H1 (cell line): ENCODE measurements at places on chromosomes 5 and 9.

GRCh38 chr5:133256276-133256675 is 204.5 kb downstream of the HSPA4 start:
- no peak for DNase-seq

GRCh38 chr5:179878222-179879002 is 19.8 kb upstream of the MRNIP start:
- DNase-seq = no peak

GRCh38 chr5:37662789-37663485 is 176.9 kb downstream of the GDNF start:
- no peak for DNase-seq

GRCh38 chr5:132773114-132773513 is 3.9 kb downstream of the SEPTIN8 start:
- DNase-seq = no peak

GRCh38 chr9:95870352-95870751 is 5.1 kb upstream of the ERCC6L2 start:
- DNase-seq = no peak

GRCh38 chr9:5493679-5494511 is 16.4 kb upstream of the PDCD1LG2 start:
- DNase-seq = no peak

DNA sequence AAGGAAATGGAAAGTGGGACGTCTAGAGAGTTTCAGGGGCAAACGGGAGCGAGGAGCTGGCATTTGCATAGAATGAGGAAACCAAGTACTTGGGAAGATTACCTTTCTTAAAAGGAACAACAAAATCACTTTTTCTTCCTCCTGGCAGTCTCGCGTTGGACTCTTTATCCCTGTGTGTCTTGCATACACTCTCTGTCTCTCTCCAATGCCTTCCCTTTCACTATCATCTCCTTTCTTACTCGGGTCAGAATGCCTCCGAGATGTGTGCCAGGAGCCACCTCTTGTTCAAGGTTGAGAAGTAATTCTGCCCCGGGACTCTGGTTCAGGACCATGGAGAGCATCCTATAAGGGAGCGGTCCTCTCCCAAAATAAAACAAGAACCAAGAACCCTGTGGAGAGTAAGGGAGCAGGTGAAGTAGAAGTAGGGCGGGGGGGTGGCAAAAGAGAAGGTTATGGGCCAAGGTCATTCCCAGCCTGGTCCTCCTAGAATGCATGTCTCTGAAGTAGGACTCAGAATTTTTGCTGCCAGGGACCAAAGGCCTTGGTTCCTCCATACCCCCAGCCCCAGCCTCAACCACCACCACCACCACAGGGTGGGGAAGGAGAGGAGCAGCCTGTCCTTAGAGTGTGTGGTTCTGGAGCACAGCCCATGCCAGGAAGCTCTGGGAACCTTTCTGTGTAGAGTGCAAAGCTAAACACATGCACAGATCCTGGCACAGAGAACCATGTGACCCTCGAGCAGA is 72.1 kb upstream of the ARAP3 start:
- peak; percentile 82 for DNase-seq

GRCh38 chr9:70080481-70081119 is 37.0 kb downstream of the MAMDC2 start:
- no peak for DNase-seq

DNA sequence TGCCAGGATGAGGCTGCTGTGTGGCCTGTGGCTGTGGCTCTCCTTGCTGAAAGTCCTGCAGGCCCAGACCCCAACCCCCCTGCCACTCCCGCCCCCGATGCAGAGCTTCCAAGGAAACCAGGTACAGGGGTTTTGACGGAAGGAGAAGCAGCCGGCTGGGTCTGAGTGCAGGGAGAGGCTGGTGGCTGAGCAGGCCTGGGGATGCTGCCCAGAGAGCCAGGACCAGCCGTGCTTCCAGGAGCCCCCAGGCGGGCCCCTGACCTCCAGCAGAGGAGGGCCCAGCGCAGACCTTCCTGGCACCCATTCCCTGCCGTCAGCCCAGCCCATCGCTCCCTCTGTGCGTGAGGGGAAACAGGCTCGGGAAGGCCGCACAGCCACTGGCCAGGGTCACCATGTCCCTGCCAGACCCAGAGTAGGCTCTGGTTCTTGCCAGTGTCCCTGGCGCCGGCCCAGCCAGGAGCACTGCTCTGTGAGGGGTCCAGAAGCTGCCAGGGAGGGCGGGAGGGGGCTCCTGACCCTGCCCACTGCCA is 313 bp downstream of the LCN12 start:
- no peak for DNase-seq

- DNase-seq = no peak
Observed at GRCh38 chr5:164881442-164881841, 1376.0 kb downstream of the MAT2B start.

DNA sequence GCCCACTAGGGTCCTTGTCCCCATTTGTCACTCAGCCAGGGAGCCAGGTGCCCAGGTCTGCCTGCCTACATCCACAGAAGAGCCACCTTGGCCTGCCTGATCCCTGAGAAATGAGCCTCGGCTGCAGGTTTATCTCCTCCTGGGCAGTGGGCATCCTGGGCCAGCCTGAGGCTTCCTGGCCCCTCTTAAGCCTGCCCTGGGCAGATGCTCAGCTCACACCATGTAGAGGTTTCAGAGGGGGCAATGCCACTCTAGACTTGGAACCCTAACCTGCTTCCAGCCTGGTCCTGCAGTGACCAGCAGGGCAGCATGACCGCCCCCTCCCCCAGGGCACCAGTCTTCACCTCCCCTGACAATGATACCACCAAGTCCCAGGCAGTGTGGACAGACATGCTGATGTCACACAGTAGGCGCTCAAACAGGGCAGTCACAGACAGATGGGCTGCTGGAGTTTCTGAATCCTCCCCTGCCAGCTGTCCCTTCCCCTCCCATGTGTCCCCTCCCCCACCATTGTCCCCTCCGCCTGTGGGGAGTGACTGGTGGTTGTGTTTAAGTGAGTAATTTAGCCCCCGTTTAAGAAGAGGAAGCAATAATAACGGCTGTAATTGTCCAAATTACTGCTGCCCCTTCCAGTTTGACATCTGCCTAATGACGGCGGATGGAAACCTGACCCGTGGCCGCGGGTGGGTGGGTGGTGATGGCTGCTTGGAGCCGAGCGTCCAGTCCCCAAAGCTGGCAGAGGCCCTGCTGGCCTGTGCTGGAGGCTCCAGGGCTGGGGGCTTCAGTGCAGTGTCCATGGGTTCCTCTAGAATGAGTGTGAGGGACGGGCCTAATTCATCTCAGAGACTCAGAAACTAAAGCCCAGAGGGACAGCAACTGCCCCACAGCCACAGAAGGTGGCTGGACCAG is 147.7 kb downstream of the BARX1 start:
- DNase-seq = no peak

DNA sequence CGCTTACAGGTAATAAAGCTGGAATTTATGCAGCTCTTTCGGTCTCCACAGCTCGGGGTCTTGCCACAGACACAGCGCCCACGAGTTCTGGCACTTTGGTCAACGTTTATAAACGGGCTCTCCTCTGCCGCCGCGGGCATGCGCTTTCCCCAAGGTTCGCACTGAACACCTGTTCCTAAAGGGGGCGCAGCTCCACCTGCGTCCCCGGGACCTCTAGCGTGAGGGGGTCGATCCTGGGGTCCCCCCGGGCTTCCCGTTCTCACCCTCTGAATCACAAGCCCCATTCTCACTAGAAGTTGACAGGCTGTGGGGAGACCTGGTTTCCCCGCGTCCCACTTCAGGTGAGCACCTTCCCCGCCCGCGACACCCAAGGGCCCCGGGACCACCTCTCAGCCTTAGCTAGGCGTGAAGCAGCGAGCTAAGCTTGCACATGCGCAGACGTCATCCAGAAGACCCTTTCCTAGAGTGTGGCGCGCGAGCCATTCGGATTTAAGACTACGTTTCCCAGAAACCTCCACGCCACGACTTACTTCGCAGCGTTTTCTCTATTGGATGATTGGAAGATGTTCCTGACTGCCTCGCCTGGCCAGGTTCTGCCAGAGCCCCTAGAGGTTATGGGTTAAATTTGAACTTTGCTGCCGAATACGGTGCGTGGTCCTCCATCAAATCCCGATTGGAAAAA is 21.3 kb upstream of the ZNF782 start:
- DNase-seq = peak; percentile 91

GRCh38 chr9:22454016-22454415 is 7.4 kb downstream of the DMRTA1 start:
- no peak for DNase-seq

- no peak for DNase-seq
Observed at GRCh38 chr9:95901506-95901905, 26.0 kb downstream of the ERCC6L2 start.

DNA sequence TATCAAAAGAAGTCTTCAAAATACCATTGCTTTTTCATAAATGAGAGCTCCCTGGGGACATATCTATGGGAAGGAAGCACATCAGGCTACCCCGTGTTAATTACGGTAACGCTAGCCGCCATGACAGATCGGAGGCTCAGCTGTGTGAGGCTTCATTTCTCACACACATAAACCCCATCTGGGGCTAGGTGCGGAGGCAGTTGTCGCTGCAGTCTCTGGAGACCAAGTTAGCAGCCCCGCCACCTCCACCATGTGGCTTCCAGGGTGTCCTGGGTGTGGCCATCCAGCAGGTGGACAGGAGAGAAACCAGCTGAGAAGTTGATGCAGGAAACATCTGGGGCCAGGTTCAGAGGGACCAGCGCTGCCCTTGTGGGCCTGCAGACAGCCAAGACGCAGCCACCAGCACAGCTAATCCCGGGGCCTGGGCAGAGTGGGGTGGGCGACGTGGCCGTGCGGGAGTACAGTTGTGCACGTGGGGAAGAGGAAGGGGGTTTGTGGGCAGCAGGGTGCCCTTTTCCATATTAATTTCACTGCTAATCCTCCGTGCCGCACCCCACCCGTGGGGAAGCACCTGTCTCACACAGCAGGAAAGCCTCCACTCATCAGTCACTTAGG is 426.5 kb downstream of the IRX1 start:
- no peak for DNase-seq
